ENCODE measurements at places on chromosomes 5 and 9.

- no peak for DNase-seq
These were observed 42.3 kb downstream of the MACROH2A1 start for GRCh38 chr5:135356522-135357318.

DNA sequence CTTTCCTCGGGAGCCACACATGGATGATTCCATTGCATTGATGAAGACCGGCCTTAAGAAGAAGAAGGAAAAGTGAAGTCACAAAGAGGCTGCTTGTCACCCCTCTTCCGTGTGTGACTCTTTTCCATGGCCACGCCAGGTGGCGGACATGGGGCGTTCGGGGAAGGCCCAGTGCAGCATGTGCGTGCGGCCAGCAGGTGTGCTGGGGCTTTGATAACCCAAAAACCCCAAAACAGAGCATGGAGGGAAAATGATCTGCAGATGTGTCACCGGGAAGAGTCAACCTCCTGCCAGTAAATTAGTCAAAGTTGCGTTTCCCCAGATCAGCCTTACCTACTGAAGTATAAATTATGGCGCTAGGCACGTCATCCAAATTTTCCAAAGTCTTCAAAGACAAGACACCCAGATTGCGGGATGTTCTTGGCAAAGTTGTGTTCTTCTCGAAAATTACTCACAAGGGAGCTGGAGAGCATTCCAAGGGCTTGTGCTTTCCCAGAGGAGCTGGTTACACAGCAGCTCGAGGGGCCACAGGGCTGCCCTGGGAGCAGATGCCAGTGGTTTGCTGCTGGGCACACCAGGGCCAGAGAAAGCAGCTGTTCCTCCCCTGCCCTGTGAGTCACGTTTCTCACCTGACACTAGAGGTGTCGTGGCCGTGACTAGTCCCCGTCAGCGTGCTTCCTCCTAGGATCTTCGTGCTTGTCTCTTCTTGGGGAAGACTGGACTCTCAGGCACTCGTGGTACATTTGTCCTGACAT lies 53.9 kb downstream of the IRX2 start:
- DNase-seq = no peak

GRCh38 chr5:168370831-168371230 lies 79.4 kb downstream of the WWC1 start:
- DNase-seq = no peak

- DNase-seq = no peak
These were observed 6.8 kb upstream of the FST start for GRCh38 chr5:53473633-53474032.

GRCh38 chr5:89047571-89047970 lies 164.6 kb upstream of the MEF2C start:
- DNase-seq = no peak

DNA sequence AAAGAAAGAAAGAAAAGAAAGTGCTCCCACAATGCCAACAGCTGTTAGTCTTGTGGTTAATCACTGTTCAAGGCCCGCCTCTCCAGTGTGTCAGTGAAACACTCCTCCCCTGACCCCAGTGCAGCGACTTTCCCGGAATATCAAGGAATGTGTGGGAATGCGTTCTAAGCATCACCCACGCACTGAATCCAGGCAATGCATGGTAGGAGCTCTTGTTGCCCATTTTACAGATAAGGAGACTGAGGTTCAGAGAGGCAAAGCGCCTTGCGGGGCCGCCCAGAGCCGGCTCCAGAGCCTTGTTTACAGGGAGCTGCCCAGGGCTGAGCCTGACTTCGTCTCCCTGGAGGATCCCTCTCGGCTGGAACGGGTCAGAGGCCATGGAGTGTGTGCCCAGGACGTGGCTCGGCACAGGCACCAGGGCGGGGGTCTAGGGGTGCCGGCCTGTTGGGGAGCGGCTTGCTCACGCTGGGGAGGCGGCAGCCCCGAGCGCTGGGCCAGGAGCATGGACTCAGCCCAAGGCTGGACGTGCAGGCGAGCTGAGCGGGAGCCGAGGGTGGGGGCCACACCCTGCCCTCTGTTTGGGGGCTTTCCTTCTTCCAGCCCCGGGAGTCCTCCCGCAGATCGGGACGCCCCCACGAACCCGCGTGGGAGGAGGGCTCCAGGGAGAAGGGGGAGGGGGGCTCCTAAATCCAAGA lies 823 bp downstream of the ST6GALNAC6 start:
- no peak for DNase-seq

- no peak for DNase-seq
These were observed 137.8 kb downstream of the CEP120 start for GRCh38 chr5:123285122-123286023.

DNA sequence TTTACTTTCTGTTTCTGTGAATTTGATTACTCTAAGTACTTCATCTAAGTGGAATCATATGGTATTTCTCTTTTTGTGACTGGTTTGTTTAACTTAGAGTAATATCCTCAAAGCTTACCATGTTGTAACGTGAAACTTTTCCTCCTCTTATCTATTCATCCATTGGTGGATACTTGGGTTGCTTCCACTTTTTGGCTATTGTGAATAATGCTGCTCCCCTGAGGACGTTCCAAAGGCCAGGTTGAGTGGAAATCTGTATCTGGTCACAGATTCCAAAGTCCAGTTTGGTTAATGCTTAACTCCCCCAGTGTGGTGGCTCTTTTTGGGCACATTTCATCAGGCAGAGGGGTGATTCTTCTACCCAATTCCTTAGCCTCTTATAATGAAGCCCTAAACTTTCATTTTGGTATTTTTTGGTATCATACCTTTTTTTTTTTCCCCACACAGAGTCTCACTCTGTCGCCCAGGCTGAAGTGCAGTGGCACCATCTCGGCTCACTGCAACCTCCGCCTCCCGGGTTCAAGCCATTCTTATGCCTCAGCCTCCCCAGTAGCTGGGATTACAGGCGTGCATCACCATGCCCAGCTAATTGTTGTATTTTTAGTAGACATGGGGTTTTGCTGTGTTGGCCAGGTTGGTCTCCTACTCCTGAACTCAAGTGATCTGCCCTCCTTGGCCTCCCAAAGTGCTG lies 65.4 kb downstream of the CMYA5 start:
- no peak for DNase-seq

DNA sequence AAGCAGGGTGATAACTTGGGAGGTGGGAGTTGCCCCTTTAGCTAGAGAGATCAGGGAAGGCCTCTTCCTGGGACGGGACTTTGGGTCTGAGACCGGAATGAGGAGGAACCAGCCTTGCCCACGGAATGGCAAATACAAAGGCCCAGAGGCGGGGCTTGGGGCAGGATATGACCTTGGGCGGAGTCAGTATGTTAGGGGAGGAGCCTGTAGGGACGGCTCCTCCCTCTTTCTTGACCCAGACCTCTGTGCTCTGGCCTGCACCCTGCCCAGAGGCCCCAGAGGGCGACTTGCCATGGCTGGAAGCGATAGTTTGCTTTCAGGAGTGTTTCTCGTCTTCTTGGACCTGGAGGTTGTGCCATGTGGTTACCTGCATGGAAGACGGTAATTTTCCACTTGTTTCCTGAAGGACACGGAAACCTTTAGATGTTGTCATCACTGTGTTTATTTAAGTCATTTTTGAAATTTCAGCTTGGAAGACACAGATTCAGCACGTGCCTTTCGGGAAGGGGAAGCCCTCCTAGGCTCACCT lies 85.6 kb downstream of the DAB2IP start:
- no peak for DNase-seq

DNA sequence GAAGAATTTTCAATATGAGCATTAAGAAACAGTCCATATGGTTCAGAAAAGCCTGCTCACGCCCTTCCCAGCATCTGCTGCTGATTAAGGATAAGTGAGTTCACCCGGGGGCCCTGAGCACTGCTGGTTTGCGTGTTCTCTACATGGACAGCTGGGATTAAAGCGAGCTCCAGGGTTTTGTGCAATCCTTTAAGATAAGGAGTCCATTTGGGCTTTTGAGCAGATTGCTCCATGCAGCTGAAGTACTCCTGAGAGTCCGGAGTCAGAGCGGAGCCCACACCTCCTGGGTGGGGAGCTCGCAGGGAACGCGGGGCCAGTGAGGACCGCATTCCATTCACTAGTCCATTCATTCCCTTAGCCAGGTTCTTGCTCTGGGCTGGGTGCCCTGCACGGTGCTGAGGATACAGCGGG lies 149.3 kb upstream of the COL5A1 start:
- no peak for DNase-seq

- no peak for DNase-seq
These were observed 45.6 kb upstream of the TLE4 start for GRCh38 chr9:79526149-79526672.

- no peak for DNase-seq
These were observed 341.2 kb downstream of the TRIM32 start for GRCh38 chr9:117028103-117028858.

DNA sequence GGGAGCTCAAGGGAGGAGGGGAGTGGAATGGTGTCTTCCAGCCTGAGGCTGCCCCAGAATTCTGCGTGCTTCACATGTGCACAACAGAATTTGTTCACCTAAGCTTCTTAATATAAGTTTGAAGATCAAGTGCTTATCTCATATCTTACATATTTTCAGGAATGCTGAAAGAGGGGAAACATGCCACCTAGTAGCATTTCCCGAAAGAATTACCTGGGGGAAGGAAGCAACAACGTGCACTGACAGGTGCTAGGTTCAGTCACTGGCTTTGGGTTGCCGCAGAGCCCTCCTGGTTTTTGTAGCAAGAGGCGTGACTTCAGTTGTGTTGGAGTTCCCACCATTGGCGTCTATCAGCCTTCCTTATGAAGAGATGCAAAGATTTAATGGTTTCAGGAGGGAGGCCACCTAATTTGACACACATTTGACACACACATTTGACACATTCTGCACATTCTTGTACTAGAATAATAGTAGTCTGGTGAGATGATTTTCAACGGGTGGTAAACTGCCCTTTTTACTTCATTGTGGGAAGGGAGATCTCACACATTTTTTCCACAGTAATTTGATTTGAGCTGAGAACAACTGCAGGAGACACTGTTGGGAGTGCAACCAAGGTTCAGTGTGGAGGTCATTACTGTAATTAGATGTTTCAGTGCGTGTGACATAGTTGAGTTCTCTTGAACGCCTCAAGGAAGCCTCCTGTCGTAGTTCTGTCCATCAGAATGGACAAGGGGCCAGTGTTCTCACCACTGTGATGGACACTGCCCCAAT lies 481.3 kb downstream of the CCDC171 start:
- no peak for DNase-seq

DNA sequence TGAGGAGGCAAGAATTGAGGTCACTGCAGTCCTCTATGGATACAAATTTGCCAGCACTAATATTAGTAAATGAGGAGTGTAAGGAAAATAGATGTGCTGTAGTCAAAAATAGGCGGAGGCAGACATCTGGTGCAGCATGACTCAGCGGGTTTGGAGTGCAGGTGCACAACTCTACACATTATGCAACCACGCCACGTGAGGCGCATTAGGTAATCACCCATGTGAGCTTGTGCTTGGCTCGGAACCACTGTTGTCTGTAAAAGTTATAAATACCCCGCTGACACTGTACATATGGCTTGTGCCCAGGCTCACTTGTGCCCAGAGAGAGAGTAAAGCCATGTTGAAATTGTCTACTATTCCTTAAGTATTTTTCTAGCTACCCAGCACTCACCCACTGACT lies 623.5 kb upstream of the NUDT12 start:
- no peak for DNase-seq

GRCh38 chr5:40022057-40022456 lies 597.3 kb upstream of the DAB2 start:
- no peak for DNase-seq
